ENCODE measurements at places on chromosomes 11 and 22.

GRCh38 chr11:73240190-73240781 is 22.2 kb downstream of the P2RY2 start:
- peak; percentile 80 for DNase-seq

GRCh38 chr11:95705485-95706124 is 84.0 kb downstream of the FAM76B start:
- peak; percentile 91 for DNase-seq

DNA sequence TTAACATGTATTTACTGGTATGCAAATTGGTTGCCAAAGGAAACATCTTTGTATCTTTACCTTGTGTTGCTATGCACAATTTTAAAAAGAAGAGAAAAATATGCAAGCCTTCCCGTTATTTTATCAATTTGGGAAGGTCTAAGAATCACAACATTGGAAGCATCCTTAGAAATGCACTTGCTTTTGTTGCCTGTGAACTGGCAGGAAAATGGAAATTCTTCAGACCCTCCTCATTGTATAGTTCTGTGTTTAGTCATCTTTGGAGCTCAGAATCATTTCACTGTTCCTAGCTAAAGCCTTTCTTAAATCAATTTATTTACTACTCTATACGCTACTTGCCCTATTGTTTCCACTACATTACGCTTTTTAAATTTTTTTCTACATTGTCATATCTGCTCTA is 574.5 kb downstream of the DLG2 start:
- no peak for DNase-seq

DNA sequence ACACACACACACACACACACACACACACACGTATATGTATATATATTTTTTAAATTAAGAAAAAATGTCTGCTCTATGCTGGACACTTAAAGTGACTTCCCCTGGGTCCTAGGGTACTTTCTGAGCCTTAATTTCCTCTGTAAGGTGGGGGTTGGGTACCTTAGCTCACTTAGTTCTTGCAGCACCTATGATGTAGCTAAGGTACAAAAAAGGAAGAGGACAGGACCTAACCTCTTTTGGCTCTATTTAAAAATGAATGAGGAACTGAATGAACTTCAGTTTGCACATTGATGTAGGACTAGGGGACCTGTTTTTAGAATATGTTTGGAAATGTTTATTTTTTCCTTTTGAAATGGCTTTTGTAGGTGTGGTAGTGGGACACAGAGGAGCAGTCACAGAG is 11.1 kb downstream of the SREBF2 start:
- DNase-seq, result no peak

- no peak for DNase-seq
These were observed 117.3 kb downstream of the CD44 start for GRCh38 chr11:35256296-35256695.

DNA sequence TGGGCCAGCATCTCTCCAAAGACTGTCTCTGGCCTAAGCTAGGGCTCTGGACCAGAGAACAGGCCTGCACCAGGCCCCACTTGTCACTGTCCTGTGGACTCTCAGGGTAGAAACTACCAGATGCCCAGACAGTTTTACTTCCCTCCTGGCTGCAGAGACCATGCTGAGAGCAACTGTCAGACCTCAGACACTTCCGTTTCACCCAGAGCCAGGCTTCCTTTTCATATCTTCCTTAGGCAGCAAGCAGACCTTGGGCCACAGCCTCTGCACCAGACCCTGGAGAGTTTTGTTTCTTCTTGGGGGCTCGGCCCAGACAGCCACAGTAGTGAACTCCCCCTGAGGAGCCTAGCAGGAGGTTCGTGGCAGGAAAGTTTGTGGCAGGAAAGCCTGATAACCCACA is 12.1 kb upstream of the FCHSD2 start:
- peak; percentile 61 for DNase-seq

- no peak for DNase-seq
These were observed 224.1 kb downstream of the CADM1 start for GRCh38 chr11:115279813-115280761.

- DNase-seq, result peak; percentile 66
These were observed 10.0 kb upstream of the MMP1 start for GRCh38 chr11:102807921-102808320.

DNA sequence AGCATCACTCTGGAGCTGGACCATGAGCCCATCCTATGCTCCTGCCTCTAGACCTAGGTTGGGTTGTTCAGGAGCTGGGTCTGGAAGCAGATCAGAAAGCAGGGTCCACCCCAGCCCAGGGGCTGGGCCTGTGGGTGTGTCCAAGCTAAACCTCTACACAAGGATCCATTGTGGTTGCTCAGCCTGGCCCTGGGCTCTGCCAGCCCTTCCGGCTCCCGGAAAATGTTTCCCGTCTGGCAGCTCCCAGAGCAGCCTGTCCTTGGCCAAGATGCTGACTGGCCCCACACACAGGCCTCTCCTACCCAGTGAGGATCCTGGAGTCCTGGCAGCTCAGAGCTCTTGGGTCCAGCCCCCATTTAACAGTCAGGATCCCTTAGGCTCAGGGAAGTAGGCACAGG is 35.3 kb upstream of the FCHSD2 start:
- peak; percentile 83 for DNase-seq

DNA sequence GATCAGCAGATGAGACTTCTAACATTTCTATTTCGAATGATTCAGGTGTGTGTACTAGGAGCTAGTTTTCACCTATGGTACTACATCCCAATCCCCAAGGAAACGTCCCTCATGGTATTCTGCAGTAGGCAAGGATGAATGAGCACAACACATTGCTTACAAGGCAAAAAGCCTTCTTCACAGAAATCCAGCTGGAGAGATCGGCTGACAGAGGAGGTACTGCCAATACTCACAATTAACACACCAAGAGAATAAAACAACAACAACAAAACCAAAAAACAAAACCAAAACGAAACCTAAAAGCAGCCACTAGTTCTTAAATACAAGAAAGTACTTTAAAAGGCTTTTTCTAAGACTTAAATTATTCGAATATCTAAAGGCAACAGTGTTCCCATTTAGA is 101.4 kb downstream of the PICALM start:
- no peak for DNase-seq

- no peak for DNase-seq
These were observed 584.0 kb downstream of the KCNA4 start for GRCh38 chr11:29432719-29433325.

DNA sequence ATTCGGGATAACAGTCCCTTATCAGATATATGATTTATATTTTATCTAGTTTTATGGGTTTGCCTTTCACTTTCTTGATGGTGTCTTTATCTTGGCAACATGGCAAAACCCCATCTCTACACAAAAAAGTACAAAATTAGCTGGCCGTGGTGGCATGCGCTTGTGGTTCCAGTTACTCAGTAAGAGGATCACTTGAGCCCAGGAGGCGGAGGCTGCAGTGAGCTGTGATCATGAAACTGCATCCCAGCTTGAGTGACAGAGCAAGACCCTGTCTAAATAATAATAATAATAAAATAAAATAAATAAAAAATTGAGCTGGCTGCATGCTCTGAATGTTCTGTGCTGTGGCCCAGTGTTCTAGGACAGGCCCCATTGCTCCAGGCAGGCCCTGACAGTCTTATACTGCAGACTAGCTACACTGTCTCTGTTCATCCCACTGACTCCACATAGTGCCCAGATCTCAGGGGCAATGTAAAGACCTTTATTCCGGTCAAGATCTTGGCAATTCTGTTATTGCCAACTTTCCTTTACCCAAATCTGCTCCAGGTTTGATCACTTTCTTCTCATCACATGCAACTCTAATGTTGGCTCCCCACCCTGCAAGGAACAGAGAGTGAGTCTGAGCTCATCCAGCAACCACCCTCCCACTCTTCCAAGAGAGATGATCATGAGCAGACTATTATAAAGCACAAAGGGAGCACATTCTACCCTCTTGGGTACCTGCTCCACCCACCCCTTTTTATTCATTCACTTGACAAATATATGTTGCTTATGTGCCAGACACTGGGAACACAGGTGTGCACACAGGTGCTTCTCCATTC is 8.8 kb downstream of the HSPA8 start:
- DNase-seq, result no peak

GRCh38 chr22:24046024-24046423 is 34.9 kb downstream of the CABIN1 start:
- no peak for DNase-seq

All from aorta (tissue), 5 donors.